ENCODE measurements at places on chromosomes 3 and 15.

GRCh38 chr15:58513726-58514336 lies 82.0 kb downstream of the LIPC start:
- no peak for DNase-seq

GRCh38 chr3:13767030-13767429 lies 112.8 kb downstream of the WNT7A start:
- no peak for DNase-seq

DNA sequence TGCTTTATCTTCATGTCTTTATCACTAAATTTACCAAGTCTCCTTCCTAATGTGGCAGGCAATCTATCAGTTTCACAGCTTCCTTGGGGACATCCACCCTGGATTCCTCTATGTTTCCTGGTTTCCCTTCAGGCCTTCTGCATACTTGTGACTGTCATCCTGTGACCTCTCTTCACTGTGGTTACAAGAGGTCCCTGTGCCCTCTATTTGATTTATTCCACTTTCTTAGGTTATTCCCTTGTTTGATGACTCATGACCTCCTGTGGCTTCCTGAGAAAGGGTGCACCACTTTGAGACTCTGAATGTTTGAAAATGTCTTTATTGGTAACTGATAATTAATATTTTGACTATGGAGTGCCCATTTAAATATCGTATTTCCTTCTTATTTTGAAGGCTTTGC lies 60.5 kb upstream of the KY start:
- no peak for DNase-seq

DNA sequence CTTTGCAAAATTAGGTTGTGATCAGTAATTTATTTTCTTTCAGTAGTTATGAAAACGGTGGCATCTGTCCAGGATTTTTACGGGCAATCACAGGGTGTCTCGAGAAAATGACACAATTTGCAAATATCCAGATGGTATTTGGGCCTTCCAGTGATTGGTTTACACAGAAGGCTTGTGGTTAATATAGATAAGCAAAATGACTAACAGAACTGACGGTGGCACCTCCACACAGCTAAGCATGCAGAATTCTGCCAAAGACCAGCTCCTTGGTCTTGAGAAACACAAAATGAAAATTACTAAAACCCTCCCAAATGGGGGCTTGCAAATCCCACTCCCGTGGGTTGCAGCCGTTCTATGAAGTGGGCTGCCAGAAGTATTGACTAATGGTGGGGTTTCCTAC lies 5.5 kb downstream of the ARHGEF3 start:
- no peak for DNase-seq

GRCh38 chr15:61521953-61522352 lies 292.9 kb upstream of the RORA start:
- DNase-seq = no peak

DNA sequence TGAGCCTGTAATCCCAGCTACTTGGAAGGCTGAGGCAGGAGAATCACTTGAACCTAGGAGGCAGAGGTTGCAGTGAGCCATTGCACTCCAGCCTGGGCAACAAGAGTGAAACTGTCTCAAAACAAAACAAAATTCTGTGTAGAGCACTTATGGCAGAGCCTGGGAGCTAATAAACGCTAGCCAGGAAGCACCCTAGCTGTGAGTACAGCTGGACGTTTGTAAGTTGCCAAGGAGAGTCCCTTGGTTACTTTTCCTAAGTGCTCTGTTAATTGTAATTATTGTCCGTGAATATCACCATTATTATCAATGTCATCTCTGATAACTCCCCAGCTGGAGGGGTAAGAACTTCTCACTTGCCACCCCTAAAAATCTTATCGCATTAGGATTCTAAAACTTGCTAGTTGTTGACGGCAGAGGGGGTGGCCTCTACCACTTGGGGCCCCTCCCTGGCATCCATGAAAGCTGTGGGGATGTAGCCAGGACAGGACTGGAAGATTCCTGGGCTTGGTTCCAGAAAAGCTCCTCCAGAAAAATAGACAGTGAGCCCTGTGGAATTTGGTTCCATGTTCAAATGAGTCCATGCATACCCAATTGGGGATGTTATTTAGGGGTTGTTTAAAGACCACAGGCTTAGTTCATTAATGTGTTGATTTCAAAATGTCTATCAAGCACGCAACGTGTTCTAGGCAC lies 9.9 kb upstream of the KLHL25 start:
- no peak for DNase-seq

DNA sequence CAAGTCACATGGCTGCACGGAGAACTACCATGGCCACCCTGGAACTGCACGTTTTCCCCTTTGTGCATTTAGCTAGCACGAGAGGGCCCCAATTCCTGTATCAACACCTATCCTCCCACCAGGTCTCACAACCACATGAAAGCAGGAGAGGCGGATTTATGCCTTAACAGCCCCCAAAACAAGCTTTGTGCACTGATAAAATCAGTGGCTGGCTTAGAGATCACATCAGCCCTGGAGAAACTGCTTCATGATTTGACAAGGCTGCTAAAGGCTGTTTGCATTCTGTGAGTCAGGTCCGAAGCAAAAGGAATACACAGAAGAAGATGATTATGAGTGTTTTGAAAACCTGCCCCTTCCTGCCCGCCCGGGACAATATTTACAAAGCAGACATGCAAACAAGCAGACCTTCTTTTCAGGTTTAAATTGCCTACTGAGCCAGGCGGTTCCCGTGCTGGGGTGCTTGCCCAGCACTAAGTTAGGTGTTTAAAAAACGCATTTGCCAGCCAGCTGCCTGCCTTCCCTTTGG lies 25.9 kb downstream of the CEMIP start:
- DNase-seq = no peak

DNA sequence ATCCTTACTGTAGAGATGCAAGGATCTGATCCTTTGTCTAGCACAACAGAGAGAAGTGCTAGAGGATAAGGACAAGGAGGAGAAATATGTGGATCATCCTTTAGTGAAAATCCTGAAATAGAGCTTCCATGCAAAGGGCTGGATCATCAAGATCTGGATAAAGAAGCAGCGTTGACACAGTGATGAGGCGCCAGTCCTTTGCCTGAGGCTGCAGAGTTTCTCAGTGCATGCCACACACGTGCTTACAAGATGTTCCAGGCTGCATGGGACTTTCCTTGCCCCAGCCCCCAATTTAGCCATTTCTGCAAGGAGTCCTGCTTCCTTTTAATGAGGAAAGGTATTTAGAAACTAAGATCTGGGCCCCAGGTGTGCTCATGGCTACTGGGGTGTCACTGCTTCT lies 7.2 kb upstream of the ABTB1 start:
- DNase-seq = no peak

DNA sequence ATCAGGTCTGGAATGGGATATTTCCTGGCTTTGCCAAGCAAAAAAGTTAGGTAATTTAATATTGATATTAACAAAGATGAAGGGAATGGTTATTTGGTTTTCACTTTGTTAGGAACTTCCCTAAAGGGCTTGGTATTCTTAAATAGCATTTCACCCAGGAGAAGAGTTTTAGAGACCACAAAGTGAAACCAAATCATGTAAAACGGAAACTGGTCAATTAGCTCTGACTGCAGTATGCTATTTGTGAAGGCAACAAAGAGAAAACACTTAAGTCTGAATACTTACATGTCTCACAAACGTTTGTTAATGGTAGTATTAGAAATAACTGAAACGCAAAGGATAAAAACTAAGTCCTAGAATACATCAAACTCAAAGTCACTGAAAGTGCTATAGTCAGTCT lies 32.4 kb upstream of the SETMAR start:
- DNase-seq = no peak

- no peak for DNase-seq
Observed at GRCh38 chr15:32802286-32802936, 84.6 kb downstream of the GREM1 start.

DNA sequence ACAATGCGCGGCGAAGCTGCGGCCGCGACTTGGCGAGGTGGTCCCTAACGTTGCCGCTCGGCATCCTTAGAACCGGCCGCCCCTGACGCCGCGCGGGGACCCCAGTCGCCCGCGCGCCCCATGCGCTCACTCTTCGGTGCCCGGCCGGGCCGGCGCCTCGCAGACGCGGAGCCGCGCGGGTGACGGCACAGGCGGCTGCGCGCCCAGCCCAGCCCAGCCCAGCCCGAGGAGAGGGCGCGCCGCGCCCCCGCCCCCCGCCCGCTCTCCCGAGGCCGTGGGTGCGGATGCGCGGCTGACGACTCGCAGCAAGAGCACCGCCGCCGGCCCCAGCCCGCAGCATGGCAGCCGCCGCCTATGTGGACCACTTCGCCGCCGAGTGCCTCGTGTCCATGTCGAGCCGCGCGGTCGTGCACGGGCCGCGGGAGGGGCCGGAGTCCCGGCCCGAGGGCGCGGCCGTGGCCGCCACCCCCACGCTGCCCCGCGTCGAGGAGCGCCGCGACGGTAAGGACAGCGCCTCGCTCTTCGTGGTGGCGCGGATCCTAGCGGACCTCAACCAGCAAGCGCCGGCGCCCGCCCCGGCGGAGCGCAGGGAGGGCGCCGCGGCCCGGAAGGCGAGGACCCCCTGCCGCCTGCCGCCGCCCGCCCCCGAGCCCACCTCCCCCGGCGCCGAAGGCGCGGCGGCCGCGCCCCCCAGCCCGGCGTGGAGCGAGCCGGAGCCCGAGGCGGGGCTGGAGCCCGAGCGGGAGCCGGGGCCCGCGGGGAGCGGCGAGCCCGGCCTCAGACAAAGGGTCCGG lies 437 bp downstream of the KLF13 start:
- DNase-seq = no peak

- no peak for DNase-seq
Observed at GRCh38 chr3:109532257-109533216, 195.2 kb upstream of the DPPA4 start.

DNA sequence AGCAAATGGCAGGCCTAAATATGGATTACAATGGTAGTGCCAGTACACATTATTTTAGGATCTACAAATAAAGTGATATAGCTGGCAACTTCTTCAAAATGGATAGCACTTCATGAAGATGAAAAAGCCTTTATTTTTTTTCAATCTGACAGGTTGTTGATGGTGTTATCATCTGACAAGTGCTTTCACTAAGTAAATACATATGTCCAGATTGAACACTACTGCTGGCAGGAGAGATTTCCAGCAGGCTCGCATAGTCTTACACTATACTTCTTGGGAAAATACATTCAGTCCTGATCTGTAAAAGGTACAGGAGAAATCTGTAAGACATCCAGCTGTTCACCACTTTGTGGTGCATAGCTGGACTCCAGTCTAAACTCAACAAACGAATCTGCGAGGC lies 50.9 kb upstream of the ALCAM start:
- no peak for DNase-seq

DNA sequence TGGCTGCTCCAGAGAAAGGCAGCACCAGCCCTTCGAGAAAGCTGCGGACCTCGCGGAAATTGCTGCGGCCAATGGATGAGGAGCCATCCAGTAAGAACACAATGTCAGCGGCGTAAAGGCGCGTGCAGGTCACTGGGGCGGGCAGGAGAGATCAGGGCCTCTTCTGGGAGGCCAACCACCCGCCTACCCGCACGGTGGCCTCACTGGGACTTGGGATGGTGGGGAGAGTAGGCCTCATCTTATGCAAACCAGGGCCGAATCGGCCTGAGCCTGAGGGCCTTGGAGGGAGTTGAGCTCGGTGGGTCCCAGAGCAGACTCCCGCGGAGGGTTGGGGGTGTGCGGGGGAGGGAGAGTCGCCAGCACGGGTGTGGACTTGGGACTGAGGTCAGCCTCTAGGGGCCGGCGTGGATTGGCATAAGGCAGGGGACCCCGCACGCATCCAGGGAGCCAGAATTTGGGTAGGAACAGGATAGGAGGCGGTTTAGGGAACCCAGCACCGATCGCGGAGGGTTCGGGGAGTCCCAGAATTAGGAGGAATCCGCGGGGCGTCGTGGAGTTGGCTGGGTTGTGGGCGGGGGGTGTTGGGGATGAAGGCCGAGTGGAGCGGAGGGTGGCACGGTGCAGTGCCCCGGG lies 596 bp downstream of the COL7A1 start:
- no peak for DNase-seq

Measured in GM13977 (cell line).